ENCODE measurements at places on chromosomes 11 and 22.

DNA sequence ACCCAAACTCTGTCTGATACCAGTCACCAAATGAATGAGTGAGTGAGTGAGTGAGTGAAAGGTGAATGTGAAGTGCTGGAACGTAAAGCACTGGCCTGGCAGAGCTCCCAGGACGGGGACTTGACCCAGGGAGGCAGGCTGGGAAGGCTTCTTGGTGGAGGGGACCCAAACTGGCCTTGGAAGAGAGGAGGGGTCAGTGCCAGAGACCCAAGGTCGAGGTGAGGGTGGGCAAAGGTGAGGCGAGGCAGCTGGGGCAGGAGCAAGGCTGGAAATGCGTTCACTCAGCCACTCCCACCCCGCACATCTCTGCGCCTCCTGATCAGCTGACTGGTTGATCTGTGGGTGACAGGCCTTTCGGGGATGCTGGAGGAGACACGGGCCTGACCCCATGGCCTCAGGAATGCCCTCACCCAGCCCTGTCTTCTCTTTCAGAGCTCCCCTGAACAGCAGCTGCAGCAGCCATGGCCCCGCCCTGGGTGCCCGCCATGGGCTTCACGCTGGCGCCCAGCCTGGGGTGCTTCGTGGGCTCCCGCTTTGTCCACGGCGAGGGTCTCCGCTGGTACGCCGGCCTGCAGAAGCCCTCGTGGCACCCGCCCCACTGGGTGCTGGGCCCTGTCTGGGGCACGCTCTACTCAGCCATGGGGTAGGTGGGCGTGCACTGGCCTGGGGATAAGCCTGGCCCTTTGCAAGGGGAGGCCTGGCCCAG lies 7.6 kb downstream of the TSPO start:
- H3K4me3 ChIP-seq = no peak overlapping the region
- no peak overlapping the region for H3K27ac ChIP-seq
- peaks cover 19% of the 10 kb centered on the region for H3K36me3 ChIP-seq
- no peak for DNase-seq
- no peaks in the 10 kb centered on the region for H3K27me3 ChIP-seq

GRCh38 chr11:86993031-86993430 lies 37.8 kb upstream of the FZD4 start:
- peaks cover 10% of the 10 kb centered on the region for H3K4me1 ChIP-seq
- H3K27ac ChIP-seq = no peak overlapping the region
- no peak for DNase-seq
- no peaks in the 10 kb centered on the region for H3K36me3 ChIP-seq

DNA sequence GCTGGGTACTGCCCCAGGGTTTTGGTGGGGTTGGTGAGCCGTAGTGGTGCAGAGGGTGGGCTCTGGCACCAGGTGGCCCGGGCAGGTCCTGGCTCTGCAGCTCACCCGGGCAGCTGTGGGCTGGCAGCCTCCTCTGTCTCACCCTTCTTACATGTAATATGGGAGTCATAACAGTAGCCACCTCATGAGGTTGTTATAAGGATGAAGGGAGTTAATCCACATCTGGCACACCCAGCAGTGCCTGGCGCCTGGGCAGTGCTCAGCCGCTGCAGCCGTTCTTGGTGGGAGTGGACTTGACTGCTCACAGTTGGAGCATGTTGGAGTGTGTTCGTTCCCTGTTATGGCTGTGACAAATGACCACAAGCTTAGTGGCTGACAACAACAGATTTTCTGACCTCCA lies 28.7 kb downstream of the IGHMBP2 start:
- H3K27me3 ChIP-seq = no peaks in the 10 kb centered on the region
- H3K36me3 ChIP-seq = peaks cover 67% of the 10 kb centered on the region

DNA sequence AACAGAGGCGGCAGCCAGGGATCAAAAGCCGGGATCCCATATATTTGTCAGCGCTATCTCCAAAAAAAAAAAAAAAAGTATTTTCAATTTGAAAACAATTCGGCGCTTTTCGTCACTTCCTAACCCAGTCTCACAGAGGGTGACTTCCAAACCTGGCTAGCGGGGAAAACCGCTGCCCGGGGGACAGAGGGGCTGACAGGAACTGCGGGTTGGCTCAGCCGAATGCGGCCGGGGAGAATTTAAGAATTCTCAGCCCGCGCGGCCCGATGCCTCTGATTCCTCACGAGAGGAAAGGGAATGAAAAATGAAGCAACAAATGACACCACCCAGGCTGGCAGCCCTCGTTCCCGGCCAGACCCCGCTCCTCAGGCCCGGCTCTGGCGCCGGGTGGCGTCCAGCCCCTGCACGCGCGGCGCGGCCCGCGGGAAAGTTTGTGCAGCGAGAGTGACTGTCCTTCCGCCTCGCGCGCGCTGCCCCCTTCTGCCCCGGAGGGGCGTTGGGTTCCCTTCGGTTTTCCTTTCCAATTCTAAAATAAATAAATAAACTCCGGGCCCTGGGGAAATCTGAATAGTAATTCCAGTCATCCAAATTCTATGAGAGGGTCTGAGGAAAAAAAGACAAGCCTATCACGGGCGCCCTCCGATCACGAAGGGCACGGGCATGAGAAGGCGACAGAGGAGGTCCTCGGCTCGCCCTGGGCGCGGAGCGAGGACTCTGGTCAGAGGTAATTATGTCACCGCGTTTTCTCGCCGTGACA lies 4.8 kb upstream of the PAX6 start:
- H3K27ac ChIP-seq = no peak overlapping the region
- peaks cover 7% of the 10 kb centered on the region for H3K27me3 ChIP-seq
- peaks cover 75% of the 10 kb centered on the region for H3K4me1 ChIP-seq
- H3K36me3 ChIP-seq = no peaks in the 10 kb centered on the region

- no peaks in the 10 kb centered on the region for H3K36me3 ChIP-seq
- no peaks in the 10 kb centered on the region for H3K27me3 ChIP-seq
- peak; percentile 33 for DNase-seq
- no peak overlapping the region for H3K27ac ChIP-seq
- peaks cover 27% of the 10 kb centered on the region for H3K4me1 ChIP-seq
- peak overlapping the region; percentile 46 for H3K4me3 ChIP-seq
These were observed 1.6 kb downstream of the LMO1 start for GRCh38 chr11:8261921-8262551.

GRCh38 chr11:108432783-108433182 lies 34.5 kb downstream of the C11orf65 start:
- no peak overlapping the region for H3K4me3 ChIP-seq
- no peaks in the 10 kb centered on the region for H3K4me1 ChIP-seq
- no peaks in the 10 kb centered on the region for H3K36me3 ChIP-seq
- no peak overlapping the region for H3K27ac ChIP-seq

DNA sequence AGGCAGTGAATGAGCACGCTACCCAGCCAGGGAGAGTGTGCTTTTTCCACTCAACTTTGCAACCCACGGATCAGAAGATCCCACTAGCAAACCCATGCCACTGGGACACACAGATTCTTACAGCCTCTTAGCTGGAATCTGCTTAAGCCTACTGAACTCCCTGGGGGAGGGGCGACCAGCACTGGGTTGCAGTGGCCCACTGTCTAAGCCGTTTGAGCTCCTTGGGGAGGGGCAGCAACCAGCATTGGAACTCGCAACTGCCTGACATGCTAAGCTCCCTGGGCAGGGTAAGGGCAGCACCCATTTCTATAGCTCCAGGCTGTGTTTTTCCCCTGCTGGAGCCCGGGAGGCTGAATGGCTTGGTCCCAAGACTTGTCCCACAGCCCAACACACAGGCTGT lies 99.6 kb downstream of the FAM168A start:
- no peak for DNase-seq
- H3K36me3 ChIP-seq = no peaks in the 10 kb centered on the region
- H3K27ac ChIP-seq = no peak overlapping the region
- H3K27me3 ChIP-seq = no peaks in the 10 kb centered on the region
- peaks cover 17% of the 10 kb centered on the region for H3K4me1 ChIP-seq

GRCh38 chr22:37128555-37129281 lies 19.2 kb upstream of the TMPRSS6 start:
- H3K4me1 ChIP-seq = no peaks in the 10 kb centered on the region
- no peak for DNase-seq
- H3K27me3 ChIP-seq = peaks cover 52% of the 10 kb centered on the region
- H3K36me3 ChIP-seq = no peaks in the 10 kb centered on the region
- H3K4me3 ChIP-seq = no peak overlapping the region

DNA sequence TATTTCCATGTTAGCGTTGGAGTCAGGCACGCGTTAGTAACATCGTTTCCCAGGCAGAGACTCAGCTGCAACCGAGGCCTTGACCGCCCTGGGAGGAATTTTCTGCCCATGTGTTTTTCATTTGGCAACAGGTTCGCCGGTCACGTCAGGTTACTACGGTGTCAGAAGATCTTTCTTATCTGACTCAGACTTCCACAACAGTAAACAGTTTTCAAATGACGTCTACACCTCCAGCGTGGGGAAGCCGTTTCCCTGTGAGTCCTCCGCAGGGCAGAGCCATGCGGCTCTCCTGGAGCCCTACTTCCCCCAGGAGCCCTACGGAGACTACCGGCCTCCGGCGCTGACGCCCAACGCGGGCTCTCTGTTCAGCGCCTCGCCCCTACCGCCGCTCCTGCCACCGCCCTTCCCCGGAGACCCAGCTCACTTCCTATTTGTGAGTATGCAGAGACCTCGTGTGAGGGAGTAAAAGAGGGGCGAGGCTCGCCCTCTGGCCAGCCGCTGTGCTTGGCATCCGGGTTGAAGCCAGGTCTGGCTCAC lies 14.3 kb upstream of the POU2AF3 start:
- no peaks in the 10 kb centered on the region for H3K27me3 ChIP-seq
- no peak overlapping the region for H3K4me3 ChIP-seq
- no peaks in the 10 kb centered on the region for H3K36me3 ChIP-seq
- no peak for DNase-seq
- H3K27ac ChIP-seq = no peak overlapping the region

GRCh38 chr22:24225951-24226350 lies 18.9 kb downstream of the GGT5 start:
- H3K4me1 ChIP-seq = no peaks in the 10 kb centered on the region
- DNase-seq = no peak
- no peak overlapping the region for H3K4me3 ChIP-seq
- no peak overlapping the region for H3K27ac ChIP-seq

- no peak for DNase-seq
- H3K4me1 ChIP-seq = peaks cover 3% of the 10 kb centered on the region
These were observed 5.9 kb downstream of the SIAE start for GRCh38 chr11:124667601-124668000.

DNA sequence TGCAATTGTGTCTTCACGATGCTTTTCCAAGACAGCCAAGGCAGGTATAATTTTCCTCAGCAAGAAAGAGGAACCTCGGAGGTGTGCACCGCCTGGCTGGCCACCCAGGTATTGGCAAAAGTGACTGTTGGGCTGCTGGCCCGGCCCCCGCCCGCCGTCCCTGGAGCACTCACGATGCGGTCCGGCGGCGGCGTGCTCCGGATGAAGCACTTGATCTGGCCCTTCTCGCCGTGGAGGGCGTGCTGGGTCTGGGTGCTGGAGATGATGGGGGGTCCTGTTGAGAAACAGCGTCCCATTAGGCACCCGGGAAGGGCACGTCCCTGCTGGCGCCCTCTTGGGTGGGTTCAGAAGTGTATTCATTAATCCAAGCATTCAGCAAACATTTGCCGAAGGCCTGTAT lies 84.8 kb downstream of the ST3GAL4 start:
- H3K27me3 ChIP-seq = no peaks in the 10 kb centered on the region
- H3K4me3 ChIP-seq = no peak overlapping the region
- DNase-seq = no peak
- H3K27ac ChIP-seq = no peak overlapping the region

DNA sequence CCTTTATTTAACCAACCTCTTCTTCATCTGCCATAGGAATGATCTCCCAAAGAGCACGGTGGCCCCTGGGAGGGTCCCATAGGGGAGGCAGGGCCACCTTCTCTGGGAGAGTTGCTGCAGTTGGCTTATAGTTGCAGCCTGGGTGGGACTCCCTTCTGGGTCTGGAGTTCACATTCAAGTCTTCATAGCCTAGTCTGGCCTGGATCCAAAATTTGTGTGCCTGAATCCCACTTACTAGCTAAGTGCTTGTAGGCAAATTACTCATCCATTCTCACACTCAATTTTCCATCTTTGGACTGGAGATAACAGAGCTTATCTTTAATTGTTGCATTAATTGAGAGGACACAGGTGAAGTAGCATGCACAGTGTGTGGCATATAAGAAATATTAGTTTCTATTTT lies 163.6 kb downstream of the GRIK4 start:
- no peak overlapping the region for H3K27ac ChIP-seq
- no peaks in the 10 kb centered on the region for H3K36me3 ChIP-seq
- H3K4me1 ChIP-seq = no peaks in the 10 kb centered on the region

GRCh38 chr11:10122326-10123197 lies 171.5 kb downstream of the SBF2 start:
- DNase-seq = no peak
- H3K27ac ChIP-seq = peak overlapping the region; percentile 6
- H3K36me3 ChIP-seq = no peaks in the 10 kb centered on the region
- H3K4me1 ChIP-seq = peaks cover 19% of the 10 kb centered on the region
- no peak overlapping the region for H3K4me3 ChIP-seq

DNA sequence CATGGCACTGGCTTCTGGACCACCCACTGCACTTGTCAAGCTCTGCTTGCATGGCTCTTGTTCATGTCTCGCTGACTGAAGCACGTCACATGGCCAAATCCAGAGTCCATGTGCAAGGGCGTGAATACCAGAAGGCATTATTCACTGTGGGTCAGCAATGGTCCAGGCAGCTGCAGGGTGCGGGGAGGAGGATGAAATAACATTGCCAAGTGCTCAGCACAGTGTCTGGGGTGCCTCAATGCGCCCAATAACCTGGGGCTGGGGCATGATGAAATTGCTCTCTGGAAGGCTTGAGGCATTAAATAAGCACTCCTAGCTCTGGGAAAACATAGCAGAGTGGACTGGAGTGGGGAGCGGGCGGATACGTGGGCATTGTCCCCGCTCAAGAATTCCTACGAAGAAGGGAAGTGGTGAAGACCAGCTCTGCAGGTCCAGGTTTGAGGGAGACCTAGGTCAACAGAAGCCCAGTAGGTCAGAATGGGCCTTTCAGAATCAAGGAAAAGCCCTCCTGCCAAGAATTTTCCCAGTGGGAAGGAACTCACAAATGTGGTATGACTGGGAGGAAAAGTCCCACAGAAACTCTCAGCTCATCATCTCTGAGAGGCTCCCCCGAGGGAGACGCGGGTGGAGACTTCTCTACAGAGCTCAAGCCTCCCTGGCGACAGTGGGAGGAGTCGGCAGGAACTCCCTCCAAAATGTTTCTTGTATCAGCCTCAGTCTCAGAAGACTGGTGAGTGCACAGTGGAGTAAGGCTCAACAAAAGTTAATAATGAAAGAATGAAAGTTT lies 15.3 kb upstream of the ACCSL start:
- H3K4me3 ChIP-seq = no peak overlapping the region
- no peaks in the 10 kb centered on the region for H3K27me3 ChIP-seq
- H3K4me1 ChIP-seq = no peaks in the 10 kb centered on the region
- peak; percentile 95 for DNase-seq

DNA sequence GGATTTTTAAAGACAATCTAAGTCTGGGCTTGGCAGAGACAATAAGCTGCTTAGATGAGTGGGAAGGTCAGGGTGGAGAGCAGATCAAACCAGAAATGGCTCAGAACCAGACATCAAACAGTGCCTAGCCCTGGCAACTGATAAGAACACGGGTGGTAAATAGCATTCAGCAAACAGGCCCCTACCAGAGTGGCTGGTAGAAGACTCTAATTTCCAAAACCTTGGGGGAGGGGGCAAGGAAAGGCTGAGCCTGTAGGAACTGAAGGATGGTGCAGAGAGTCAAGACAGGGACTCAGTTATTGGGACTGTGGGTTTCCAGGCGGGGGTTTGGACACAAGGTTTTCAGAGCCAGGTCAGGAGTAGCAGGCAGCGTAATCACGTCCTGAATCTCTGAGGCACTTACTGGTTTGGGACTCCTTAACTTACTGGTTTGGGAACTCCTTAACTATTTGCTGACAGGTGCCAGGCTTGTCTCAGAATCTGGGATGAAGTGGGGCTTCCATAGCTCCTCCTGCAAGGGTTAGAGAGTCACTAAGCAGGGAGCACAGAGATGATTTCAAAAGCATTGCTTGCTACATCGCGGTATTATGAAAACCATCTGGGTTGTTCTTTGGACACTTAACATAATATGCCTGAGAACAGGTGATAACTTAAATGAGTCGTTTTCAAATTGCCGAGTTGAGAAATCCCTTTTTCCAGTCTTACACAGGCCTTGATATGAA lies 5.7 kb upstream of the ABTB2 start:
- no peak for DNase-seq
- no peaks in the 10 kb centered on the region for H3K36me3 ChIP-seq
- peaks cover 4% of the 10 kb centered on the region for H3K4me1 ChIP-seq
- no peaks in the 10 kb centered on the region for H3K27me3 ChIP-seq
